ENCODE measurements at places on chromosomes 13 and 19.
A peak's percentile ranks its signal among the peaks of the same experiment; 100 is the strongest.

- DNase-seq, result no peak
These were observed 109.0 kb downstream of the TNFRSF19 start for GRCh38 chr13:23679220-23679619.

DNA sequence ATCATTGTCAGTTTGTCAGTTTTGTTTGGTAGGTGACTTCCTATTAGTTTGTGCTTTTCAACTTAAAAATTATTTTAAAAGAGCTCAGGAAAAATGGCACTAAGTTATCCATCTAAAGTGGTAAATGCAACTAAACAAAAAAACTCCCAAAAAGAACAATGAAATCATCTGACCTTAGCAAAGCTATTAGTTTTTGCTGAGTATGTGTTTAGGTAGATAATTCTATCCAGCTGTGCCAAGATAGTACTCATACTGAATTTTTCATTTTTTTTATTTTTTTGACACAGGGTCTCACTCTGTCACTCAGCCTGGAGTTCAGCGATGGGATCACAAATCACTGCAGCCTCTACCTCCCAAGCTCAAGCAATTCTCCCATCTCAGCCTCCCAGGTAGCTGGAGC lies 645.3 kb downstream of the TBC1D4 start:
- DNase-seq, result no peak

DNA sequence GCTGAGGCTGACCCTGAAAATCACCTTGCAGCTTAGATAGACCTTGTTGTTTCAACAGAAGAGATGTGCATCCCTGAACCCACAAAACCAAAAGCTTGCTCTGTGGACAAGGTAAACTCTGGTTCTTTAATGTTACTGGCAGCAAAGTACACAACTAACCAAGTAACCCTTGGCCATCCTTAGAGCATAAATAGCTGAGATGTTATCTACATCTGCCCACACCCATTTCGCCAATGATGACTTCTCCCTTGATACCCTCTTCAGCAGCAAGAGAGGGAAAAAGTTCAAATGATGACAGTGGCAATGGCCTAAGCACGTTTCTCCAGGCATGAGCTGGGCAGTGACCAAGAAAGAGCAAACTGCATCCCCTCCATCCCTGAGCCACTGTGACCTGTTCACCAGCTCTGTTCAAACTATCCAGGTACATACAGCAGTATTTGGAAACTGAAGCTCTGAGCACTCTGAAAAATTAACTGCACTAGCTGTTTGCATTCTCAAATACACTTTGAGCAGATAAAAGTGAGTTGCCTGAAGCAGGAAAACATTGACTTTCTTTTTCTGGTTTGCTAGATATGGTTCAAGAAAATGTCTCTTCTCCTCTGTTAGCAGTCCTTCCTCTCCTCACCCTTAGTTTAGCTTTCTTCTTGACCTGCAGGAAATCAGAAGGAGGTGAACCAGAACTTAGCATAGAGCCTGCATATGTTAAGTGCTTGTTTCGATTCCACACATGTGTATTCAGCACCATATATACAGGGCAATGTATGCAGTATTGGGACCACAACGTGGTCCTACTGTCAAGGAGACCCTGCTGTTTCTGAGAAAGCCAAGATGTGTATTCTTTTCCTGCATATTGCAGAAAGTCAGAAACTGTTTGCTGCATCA lies 231.7 kb downstream of the FOXO1 start:
- DNase-seq, result no peak

GRCh38 chr13:31998131-31998530 lies 33.4 kb upstream of the FRY start:
- DNase-seq, result no peak

DNA sequence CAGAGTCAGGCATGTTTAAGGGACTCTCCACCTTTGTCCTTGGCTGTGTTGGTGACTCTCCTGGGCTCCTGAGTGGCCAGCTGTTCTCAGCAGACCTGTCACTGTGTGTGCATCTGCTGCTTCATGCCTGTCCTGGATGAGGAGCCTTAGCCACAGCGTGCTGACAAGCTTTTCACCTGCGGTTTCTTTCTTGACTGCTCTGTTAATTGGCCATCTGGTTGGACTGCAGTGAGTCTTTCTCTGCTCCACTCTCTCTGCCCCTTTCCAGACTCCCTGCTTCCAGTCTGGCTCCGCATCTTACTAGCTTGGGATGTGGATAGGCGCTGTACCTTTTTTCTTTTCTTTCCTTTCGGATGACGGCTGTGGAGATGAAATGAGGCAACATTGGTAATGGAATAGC lies 38.8 kb downstream of the POLR1D start:
- no peak for DNase-seq

DNA sequence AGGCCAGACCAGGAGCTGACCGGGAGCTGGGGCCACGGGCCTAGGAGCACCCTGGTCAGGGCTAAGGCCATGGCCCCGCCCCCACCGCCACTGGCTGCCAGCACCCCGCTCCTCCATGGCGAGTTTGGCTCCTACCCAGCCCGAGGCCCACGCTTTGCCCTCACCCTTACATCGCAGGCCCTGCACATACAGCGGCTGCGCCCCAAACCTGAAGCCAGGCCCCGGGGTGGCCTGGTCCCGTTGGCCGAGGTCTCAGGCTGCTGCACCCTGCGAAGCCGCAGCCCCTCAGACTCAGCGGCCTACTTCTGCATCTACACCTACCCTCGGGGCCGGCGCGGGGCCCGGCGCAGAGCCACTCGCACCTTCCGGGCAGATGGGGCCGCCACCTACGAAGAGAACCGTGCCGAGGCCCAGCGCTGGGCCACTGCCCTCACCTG lies 6.6 kb downstream of the SPHK2 start:
- no peak for DNase-seq

DNA sequence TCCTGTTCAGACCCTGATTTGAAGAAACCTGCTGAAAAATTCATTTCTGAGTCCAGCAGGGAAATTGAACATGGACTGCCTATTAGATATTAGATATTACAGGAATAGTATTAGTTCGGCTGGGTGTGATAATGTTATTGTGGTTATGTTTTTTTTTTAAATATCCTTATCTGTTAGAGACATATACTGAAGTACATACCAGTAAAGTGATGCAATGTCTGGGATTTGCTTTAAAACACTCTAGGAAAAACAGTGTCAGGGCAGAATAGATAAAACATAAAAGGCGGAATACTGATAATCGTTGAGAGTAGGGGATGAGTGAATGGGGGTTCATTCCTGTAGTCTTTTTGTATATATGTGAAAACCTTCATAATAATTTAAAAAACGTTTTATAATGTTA lies 28.7 kb upstream of the AMER2 start:
- DNase-seq, result no peak

GRCh38 chr13:25616674-25617073 lies 244.9 kb downstream of the ATP8A2 start:
- DNase-seq, result no peak

GRCh38 chr19:6800991-6801484 lies 28.5 kb downstream of the VAV1 start:
- no peak for DNase-seq

- DNase-seq, result no peak
These were observed 11.0 kb upstream of the TPT1 start for GRCh38 chr13:45352031-45352430.

- DNase-seq, result no peak
These were observed 364 bp downstream of the CKM start for GRCh38 chr19:45322311-45322710.

- DNase-seq, result no peak
These were observed 48.0 kb downstream of the NFIX start for GRCh38 chr19:13043285-13043684.

DNA sequence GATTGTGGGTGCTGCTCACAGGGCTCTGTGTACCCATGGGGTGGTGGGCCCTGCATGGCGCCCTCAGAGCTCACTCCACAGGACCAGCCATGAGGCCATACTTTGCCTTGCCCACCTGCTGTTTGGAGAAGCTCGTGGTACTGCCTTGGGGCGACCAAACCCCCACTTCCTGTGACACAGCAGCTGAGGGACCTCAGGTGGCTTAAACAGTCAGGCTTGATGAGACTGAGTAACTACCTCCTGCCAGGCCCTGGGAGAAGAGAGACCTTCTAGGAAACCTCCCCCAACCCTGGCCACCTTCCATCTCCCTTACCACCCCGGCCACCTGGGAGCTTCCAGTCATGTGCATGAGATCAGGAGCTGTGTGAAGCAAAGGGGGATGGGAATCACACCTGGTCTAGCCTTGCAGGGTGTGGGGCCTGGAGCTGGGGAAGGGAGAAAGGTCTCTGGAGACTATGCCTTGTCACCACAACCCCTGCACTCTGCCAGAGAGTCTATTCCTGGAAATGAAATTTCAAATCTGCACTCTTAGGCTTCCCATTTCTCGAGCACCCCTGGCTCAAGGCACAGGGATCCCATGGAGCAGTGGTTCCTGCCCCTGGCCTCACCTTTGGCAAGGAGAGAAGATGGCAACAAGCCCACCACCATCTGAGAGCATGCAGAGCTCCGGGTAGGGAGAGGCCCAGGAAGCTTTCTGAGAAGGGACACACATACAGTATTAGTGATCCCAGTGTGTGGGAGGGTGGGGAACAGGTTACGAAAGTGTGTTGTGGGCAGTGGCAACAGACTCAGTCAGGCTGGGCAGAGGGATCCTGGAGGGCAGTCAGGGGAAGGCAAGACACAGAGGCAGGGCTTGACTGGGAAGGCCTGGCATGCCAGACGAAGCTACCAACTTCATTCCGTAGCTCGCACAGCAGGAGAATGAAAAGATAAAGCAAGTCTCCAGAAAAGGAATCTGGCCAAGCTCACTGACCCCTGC lies 125.0 kb downstream of the URI1 start:
- DNase-seq, result no peak

DNA sequence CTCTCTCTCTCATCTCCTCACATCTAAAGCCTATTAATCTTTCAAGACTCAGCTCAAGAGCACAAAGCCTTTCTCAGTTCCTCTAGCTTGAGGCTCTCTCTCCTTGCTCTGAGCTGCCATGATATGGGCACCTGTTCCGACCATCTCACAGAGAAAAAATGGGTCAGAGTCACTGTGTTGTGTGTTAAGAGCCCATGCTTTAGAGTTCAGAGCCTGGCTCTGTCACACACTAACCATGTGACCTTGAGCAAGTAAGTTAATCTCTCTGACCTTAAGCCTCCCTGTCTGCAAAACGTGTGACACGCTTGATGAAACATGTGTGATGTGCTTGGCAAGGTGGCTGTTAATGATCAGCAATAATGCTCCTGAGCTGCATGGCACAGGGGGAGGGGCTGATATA lies 245.2 kb downstream of the DLEU7 start:
- DNase-seq, result no peak

DNA sequence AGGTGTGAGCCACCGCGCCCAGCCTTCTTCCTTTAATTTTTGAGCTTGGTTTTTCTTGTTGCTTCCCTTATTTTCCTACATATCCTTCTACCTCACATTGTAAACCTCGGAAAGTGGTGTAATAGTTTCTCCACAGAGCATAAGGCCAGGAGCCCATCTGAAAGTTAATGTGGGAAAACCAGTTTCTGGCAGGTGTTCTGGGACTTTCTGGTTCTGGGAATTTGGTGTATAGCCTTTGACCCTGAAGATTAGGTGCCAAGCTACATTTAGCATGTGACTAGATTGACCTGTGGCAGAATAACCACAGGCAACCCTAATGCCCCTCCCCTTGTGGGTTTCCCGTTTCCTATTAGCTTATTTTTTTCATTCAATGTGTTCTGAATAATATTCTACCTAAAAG lies 8.7 kb downstream of the POP4 start:
- no peak for DNase-seq

- no peak for DNase-seq
These were observed 52.8 kb downstream of the SERP2 start for GRCh38 chr13:44426461-44426860.

DNA sequence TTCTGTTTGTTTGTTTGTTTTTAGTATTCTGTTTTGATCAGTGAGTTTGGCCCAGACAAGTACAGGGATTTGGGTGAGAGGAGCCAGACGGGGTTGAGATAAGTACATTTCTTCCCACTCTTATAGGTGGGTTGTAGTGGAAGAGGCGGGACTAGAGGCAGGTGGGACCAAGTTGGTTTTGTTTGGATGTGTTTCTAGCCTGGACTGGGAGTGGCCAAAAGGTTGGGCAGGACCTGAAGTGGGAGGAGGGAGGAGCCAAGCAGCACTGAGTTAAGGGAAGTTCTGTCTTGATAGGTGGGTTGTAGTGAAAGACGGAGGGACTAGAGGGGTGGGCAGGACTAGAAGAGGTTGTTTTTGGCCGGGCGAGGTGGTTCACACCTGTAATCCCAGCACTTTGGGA lies 9.0 kb downstream of the DNASE2 start:
- DNase-seq, result no peak

GRCh38 chr19:54937926-54938325 lies 9.4 kb downstream of the NLRP7 start:
- no peak for DNase-seq

DNA sequence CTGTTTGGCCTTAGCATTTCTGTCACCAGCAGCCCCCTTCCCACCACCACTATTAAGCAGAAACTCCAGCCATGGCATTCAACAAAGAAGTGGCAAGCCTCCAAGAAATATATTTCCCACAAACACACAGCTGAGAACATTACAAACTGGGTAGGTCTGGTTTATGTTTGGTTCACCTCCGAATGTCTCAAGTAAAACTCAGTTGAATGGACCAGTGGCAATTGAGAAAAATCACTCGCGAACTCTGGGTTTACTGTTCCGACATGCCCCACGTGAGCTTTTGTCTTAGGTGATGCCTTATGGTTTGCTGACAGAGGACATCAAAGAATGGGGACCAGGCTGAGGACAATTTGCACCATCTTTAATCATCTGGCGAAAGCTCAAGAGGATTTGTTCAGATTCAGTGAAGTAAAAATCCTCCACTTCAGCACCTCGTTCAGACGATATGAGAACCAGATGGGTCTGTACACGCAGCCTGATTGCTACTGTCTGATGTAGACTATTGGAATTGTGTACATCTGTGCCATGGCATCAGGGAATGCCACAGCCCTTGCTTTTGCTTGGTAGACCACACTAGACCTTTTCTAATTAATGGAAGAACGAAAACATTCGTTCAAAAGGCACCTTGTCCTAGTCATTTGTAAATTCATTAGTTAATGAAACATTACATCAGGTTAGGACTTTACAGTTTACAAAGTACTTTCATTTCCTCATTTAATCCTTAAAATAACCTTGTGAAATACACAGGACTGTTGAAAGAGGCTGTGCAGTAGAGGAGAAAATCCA lies 59.4 kb downstream of the SLC10A2 start:
- no peak for DNase-seq

DNA sequence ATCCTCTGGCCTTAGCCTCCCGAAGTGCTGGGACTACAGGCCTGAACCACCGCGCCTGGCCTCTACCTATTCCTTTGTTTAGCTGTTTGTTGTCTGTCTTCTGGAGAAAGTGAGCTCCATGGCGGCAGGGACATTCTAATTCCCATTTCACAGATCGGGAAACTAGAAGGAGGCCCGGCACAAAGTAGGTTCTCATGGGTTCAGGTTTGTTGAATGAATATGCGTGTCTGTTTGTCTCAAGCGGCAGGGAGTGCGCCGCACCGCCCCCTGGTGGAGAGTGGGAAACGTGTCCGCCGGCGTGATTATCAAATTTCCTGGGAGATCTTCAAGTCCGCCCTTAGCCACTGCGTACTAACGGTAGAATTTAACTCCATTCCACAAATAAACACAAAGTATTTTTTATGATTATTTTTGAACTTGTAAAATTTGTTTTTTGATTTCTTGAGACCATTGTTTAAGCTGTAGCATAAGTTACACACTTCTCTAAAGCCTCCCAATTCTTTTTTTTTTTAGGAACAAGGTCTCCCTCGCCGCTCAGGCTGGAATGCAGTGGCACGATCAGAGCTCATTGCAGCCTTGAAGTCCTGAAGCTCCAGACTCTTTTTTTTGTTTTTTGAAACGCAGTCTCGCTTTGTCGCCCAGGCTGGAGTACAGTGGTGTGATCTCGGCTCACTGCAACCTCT lies 8.9 kb upstream of the CCDC9 start:
- DNase-seq, result peak; percentile 60
